T47D (cell line): ENCODE measurements at places on chromosomes 13 and 19.

GRCh38 chr13:68749796-68750195 is 1357.8 kb upstream of the ATXN8OS start:
- DNase-seq: no peak

- DNase-seq: no peak
Measured at GRCh38 chr13:49246850-49247642, 679 bp upstream of the CDADC1 start.

GRCh38 chr19:47447470-47448359 is 24.0 kb downstream of the SLC8A2 start:
- DNase-seq: peak; percentile 41

- DNase-seq: no peak
Measured at GRCh38 chr19:52542984-52543664, 15.7 kb downstream of the ZNF808 start.

- no peak for DNase-seq
Measured at GRCh38 chr19:56271151-56271550, 1.4 kb upstream of the EDDM13 start.

DNA sequence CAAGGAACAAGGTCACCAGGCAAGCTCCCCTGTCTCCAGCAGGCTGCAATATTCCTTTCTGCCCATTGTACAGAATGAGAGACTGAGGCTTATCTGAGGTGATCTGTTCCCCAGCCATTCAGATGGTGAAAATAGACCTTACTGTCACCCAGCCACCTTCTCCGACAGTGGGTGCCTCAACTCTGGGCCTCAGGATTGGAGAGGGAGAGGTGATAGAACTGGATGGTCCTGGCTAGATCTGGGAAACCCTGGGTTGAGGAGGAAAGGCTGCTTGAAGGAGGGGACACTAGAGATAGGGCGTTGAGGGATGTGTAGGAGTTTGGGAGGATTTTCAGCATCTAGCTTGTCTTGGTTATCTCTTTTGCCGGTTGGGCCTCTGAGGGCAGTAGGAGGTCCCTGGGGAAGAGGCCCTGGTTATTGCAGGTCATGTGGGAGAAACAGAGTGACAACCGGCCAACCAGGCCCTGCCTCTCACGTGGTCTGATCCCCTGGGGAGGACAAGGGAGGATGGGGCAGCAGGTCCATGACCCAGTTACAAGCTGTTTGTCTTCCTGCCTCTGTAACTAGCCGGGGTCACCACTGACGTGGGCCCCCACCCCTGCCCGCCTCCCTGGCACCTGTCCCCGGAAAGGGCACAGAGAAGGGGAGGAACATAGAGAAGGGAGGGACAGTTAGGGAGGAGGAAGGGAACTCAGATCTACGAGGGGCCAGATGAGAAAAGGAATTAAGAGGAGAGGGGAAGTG is 8.2 kb downstream of the NFIC start:
- no peak for DNase-seq

- no peak for DNase-seq
Measured at GRCh38 chr13:110366733-110367132, 59.6 kb downstream of the COL4A2 start.

- DNase-seq: peak; percentile 35
Measured at GRCh38 chr19:18771328-18772242, 19.5 kb downstream of the COMP start.

DNA sequence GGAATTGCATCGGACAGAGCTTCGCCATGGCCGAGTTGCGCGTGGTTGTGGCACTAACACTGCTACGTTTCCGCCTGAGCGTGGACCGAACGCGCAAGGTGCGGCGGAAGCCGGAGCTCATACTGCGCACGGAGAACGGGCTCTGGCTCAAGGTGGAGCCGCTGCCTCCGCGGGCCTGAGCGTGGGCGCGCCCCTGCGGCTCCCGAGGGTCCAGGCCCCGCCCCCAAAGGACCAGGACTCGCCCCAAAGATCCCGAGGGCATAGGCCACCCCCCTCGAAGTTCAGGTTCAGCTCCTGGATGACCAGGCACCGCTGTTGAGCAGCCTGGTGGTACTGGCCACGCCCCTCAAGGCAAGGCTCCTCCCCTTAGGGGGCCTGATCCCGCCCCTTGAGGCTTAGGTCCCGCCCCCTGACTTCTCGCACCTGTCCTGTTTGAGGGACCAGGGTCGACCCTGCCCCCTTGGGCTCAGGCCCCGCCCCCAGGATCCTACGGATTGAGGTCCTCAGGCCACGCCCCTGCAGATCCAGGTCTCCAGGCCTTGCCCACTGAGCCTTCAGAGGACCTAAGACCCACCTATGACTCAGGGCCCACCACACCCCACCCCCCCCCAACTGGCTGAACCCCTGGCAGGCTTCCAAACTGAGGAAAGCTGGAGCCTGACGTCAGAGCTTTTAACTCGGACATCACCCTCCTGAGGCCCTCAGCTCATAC is 43.1 kb downstream of the CYP4F22 start:
- DNase-seq: no peak

DNA sequence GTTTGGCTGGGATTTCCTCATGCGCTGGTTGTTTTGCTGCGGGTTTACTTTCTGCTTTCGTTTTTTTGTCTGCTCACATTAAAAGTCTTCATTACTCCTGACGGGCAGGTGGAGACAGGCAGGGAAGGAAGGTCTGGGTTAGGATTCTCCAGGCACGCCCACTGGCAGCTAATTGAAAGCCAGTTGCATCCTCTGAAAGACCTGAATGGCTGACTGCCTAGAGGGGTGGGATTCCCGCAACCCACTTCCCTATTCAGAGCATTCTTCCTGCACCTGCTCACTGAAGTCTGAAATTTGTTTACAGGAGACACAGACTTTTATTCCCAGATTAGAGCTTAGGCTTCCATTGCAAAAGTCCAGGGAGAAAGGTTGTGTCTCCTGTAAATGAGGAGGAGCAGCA is 172.0 kb downstream of the UQCRFS1 start:
- DNase-seq: peak; percentile 8

DNA sequence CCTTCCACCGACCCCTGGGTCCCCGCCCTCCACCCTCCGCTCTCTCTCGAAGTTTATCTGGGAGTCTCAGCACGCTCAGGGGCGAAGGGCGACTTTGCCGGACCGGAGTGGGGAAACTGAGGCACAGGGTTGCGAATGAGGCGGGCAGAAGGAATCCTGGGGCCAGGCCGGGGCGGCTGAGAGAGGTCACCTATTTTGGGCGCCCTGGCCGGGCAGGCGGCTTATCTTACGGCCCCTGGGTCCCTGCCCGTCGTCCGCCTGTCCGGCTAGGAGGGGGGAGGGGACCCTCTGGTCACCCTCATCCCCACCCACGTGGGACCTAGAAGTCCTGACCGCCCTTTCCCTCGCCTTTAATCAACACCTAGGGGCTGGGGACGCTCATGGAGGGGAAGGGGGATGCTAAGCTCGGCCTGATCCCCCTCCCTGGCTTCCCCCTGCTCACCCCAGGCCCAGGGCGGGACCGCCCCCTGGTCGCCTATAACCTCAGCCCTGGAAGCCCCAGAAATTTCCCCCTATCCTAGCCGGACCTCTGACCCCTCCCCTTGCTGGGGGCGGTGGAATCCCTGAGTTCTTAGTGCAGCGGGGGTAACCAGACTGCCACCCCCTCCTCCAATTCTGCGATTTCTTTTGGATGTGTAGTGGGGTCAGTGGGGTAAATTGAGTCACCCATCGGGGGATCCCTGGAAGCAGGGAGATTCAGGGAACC is 556 bp downstream of the TRIP10 start:
- DNase-seq: peak; percentile 28

DNA sequence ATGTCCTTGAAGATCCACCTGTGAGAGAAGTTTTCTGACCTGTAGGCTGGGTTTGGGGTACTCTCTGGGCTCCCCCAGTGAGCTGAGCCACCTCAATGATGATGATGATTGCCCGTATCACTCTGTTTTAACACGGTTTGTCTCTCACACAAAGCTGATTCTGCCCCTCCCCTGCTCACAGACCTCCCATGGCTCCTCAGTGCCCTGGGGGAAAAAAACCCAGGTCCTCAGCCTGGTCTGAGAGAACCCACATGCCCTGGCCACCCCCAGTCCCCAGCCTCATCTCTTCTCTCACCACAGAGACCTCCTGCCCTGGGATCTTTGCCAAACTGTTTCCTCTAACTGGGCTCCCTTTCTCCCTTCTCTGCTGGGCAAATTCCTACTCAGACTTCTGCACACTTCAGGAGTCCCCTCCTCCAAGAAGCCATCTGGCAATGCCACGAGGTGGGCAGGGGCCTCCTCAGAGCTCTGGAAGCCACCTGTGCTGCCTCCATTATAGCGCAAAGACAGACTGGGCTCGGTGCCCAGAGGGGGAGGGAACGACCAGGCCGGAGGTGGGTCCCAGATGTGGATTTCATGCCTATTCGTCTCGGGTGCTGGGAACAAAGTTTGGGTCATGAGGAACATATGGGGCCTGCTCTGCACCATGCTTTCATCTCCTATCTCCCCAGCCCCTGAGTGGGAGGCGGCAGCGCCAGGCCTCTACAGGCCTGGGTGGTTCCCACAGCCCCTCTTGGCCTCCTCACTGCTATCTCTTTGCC is 8.5 kb upstream of the CA11 start:
- no peak for DNase-seq
